ENCODE measurements at places on chromosomes 13 and 19.

DNA sequence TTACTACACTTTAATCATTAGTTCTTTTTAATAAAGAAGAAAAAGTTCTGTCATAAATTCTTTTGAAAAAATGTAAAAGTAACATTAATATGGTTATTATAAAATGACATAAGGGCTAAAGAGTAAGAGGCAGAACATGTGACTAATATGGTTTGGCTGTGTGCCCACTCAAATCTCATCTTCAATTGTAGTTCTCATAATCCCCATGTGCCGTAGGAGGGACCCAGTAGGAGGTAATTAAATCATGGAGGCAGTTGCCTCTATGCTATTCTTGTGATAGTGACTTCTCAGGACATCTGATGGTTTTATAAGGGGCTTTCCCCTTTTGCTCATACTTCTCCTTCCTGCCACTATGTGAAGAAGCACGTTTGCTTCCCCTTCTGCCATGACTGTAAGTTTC is 104.5 kb downstream of the UGGT2 start:
- no peak for DNase-seq

DNA sequence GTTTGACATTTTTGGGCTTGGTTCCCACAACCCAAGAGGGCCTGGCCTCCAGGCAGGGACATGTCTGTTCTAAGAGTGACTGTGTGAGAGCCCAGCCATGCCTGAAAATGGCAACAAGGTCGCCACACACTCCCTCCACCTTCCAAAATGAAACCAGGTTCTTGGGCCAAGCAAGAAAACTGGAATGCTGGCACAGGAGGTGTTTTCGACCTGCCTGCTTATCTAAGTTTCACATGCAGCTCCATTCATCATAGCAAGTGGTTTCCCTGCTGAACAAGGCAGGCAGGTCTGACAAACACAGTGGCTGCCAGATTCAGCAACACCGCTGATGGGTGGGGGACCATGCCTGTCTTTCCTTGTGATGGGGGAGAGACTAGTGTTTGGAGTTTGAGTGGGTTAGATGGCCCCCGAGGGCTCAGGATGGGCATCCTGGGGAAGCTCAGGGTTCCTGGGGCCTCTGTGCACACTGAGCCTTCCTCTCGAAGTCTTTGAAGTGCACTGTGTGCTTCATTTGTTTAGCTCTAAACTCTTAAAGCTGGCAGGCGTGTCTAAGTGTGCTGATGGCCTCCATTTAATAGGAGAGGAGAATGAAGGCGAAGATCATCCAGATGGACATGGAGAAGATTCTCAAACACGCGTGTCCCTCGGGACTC is 17.9 kb upstream of the GAS6 start:
- no peak for DNase-seq

DNA sequence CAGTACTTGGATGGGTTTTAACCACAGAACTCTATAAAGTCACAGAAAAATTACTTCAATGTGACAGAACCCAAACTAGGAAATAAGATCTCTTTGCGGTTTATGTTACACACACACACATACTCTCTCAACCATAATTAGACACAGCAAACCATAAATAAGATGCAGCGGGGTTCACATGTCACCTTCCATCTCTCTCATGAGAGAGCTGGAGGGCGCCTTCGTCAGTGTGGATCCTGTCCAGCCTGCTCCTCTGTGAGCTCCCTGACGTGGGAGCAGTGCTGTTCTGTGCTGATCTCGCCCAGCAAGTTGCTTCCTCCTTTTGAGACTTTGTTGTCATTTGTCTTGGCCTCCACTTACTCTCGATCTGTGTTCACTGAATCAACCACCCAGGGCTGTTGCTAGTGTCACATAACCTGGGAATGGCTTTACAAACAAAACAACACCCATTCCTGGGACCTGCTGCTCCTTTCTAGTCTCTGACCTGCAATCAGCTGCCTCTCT is 204.9 kb upstream of the KL start:
- no peak for DNase-seq

DNA sequence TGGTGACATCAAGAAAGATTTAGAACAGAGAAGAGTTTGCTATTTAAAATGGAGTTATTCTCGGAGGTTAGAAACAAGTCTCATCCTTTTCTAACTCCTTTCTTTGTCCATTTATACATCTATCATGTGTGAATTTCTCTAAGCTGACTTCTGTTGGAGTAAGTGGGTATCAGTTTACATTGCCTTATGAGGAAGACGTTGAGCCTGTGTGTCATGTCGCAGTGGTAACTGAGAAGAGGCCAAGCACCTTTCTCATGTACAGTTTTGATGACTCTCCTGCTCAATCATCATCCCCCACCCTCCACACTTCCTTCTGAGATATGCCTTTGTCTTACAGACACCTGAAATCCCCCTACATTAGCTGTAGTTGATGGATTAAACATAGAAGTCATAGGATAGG is 624.8 kb downstream of the LIG4 start:
- no peak for DNase-seq

- no peak for DNase-seq
Measured at GRCh38 chr19:28074773-28075172, 1138.2 kb downstream of the UQCRFS1 start.

GRCh38 chr19:19034204-19034624 is 811 bp downstream of the ARMC6 start:
- peak; percentile 81 for DNase-seq

GRCh38 chr13:29758531-29759114 is 91.8 kb downstream of the UBL3 start:
- DNase-seq, result peak; percentile 70

DNA sequence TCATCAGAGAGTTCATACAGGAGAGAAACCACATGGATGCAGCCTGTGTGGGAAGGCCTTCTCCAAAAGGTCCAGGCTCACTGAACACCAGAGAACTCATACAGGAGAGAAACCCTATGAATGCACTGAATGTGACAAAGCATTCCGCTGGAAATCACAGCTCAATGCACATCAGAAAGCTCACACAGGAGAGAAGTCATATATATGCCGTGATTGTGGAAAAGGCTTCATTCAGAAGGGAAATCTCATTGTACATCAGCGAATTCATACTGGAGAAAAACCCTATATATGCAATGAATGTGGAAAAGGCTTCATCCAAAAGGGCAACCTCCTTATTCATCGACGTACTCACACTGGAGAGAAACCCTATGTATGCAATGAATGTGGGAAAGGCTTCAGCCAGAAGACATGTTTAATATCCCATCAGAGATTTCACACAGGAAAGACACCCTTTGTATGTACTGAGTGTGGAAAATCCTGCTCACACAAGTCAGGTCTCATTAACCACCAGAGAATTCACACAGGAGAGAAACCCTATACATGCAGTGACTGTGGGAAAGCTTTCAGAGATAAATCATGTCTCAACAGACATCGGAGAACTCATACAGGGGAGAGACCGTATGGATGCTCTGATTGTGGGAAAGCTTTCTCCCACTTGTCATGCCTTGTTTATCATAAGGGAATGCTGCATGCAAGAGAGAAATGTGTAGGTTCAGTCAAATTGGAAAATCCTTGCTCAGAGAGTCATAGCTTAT is 17.7 kb downstream of the ZNF613 start:
- DNase-seq, result no peak

- no peak for DNase-seq
Measured at GRCh38 chr19:35458731-35459391, 10.8 kb downstream of the FFAR2 start.

- no peak for DNase-seq
Measured at GRCh38 chr19:48967346-48968178, 2.5 kb downstream of the FTL start.

GRCh38 chr19:33460221-33460908 is 61.2 kb downstream of the PEPD start:
- no peak for DNase-seq

DNA sequence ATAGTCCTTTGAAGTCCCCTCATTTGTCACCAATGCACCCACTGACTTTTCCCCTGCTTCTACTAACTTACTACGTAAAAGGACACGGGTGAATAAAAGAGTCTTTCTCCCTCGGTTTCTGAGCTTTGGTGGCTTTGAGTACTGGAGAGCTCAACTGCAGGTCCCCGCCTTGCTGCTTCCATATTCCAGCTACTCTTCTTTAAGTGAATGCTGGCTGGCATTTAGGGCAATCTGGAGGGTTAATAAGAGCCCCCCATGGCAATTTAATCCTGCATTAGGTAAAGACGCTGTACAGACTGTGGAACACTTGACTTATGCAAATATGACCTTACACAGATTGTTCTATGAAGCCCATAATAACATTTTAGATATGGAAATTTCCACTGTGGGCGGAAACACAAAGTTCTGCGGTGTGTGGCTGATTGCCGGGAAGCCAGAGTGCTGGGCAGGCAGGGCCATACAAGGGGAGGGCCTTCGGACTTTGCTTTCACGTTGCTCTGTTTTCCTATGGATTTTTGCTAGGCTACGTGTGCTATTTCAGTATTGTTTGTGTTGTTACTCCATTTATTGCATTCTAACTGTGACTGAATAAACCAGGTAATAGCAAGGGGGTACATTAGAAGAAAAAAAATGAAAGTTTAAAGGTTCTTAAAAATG is 97.5 kb downstream of the SLC10A2 start:
- DNase-seq, result no peak

GRCh38 chr19:7953060-7953459 is 9.6 kb upstream of the TIMM44 start:
- no peak for DNase-seq

GRCh38 chr19:28794301-28794700 is 418.6 kb downstream of the UQCRFS1 start:
- DNase-seq, result no peak

DNA sequence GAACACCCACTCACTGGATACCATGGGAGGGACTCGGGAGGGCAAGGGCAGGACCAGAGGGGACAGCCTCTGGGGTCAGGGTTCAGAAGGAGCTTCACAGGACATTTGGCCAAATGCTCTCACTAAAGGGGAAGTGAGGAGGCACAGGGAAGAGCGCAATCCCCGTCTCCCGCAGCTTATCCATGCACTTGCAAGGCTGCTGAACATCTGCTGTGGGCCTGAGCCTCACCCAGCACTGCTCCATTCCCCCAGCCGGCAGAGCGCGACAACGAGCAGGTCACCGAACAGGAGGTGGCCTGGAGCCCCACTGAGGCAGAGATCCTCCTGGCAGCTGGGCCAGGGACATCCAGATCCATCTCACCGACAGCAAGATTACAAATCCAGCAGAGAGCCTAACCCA is 23.3 kb downstream of the ELAVL1 start:
- no peak for DNase-seq

GRCh38 chr13:72071713-72072112 is 204.7 kb upstream of the DACH1 start:
- DNase-seq, result no peak

- DNase-seq, result no peak
Measured at GRCh38 chr19:55083004-55083850, 7.6 kb downstream of the EPS8L1 start.

DNA sequence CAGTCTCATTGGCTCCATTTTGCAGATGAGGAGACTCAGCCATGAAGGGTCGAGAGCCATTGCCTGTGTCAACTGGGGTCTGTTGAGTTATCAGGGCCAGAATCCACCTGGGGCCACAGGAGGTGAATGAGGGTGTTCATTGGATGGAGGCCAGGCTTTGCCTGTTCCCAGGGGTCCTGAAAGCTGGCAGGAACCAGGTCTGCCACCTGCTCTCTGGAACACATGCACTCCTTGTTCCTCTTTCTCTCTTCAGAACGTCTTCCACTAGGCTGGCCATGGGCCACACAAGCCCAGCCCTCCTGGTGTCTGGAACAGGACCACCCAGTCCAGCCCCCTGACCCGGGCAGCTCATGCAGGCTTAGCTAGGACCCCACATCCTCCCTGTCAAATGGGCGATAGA is 21.1 kb downstream of the PPP1R37 start:
- DNase-seq, result no peak

DNA sequence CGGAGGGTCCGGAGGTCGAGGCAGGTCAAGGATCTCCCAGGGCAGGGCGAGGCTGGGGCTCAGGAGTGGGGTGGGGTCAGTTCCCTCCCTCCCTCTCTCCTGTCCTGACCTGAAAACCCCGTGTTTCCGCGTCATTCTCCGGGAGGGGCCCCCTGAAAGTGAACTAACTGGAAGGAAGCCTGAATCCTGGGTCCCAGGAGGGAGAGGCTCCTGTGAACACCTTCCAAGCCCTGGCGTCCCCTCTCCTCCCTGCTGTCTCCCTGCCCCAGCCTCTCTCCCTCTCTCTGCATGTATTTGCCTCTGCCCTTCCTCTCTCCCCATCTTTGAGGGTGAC is 741 bp upstream of the CADM4 start:
- DNase-seq, result no peak

- no peak for DNase-seq
Measured at GRCh38 chr13:44368599-44369368, 4.8 kb upstream of the SERP2 start.
